ENCODE measurements at places on chromosomes 4 and X.

DNA sequence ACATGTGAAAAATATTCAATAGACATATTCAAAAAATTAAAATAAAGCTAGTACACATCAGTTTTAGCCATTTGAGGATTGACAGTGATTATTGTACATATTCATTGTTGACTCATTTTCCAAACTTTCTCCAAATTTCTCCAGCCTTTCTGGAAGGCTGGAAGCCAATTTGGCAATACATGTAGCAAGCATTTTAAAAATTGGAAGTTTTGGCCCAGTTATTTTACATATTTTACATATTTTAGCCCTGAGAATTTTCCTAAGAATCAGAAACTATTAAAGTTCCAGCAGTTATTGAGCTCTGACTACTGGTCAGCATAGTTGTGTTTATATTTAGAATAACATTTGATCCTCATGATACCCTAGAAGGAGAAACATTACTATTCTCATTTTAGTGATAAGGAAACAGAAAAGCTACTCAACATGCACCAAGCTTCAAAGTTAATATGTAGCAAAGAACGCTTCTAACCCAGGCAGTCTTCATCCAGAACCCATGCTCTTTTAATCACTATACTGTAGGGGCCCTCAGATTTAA is 3.2 kb downstream of the CABS1 start:
- DNase-seq: no peak

DNA sequence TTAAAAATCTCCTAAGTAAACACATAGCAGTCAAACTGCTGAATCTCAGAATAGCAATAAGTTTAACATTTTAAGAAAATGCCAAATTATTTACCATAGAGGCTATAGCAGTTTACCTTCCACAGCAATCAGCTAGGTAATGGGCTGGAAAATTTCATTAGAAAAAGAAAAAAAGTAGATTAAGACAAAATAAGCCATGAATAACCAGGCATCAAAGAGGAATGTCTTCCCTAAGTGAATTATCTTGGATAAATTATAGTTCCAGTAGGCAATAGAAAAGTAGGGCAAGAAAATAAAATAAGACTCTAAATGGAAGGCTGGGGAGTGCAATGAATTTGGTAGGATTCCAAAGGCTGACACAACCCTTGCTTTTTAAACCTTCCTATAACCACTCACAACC is 722.8 kb downstream of the TRAM1L1 start:
- DNase-seq: no peak

DNA sequence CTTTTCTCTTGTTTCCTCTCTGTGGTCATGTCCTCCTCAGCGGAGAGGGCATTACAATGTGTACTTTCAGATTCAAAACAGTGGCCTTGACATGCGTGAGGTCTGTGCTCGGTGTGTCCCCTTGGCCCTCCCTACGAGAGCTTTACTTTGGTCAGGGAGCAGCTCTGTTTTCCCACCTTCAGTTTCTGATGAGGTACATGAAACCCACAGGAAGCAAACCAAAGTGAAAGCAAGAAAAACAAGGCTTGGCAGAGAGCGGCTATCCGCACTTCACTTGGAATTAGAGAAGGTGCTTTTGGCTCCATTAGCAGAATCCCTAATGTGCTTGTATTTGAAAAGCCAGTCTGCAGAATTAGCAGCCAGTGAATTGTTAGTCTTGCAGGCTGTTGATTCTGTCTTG is 19.5 kb upstream of the BOD1L1 start:
- DNase-seq: no peak

GRCh38 chrX:1720836-1721235 is 106.0 kb downstream of the ASMT start:
- no peak for DNase-seq

DNA sequence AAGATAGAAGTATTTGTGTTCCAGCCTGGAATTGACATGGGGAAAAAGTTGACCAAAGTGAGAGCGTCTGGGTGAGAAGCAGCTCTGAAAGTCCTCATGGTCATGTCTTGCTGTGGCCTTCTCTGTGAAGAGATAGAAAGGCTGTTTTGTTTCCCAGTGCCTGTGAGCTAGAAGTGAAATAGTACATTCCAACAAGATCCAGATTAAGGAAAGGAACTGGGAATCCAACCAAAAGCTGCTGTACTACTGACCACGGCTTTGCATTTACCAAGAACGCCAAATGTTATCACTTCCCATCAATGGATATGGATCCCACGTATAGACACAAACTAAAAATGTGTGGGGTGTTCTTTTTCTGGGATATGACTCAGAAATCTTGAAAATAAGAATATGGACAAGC is 51.2 kb downstream of the TENM3 start:
- DNase-seq: no peak

DNA sequence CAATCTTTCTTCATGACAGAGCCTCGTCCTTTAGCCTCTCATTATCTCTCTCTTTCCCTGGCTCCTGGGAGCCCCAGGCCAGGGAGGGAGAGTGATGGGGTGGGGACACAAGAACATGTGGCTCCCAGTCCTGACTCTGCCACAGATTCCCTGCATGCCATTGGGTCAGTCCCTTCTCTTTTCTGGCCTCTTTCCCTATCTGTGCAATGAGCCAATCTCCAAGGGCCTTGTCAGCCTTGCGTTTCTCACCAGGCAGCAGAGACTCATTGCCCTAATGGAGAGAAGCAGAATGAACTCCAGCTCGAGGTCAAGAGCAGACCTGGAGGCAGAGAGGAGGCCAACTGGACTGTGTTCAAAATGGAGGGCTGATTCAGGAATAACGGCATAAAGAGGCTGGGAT is 38.4 kb upstream of the PJA1 start:
- no peak for DNase-seq

GRCh38 chr4:21555083-21555482 is 393.5 kb downstream of the KCNIP4 start:
- no peak for DNase-seq

- no peak for DNase-seq
Measured at GRCh38 chrX:25012793-25013631, 2.8 kb downstream of the ARX start.

DNA sequence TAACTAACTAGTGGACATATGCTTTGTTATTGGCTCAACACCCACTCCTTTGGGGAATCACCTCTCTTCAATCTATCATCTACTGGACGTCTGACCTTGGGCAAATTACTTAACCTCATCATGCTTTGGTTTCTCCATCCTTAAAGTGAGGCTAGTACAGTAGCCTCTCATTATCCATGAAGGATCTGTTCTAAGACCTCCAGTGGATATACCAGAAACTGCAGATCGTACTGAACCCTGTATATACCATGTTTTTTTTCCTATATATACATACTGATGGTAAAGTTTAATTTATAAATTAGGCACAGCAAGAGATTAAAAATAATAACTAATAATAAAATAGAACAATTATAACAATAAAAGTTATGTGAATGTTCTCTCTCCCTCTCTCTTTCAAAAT is 56.2 kb downstream of the HMGB3 start:
- DNase-seq: no peak

GRCh38 chr4:174365018-174365587 is 81.4 kb downstream of the CEP44 start:
- DNase-seq: peak; percentile 31

DNA sequence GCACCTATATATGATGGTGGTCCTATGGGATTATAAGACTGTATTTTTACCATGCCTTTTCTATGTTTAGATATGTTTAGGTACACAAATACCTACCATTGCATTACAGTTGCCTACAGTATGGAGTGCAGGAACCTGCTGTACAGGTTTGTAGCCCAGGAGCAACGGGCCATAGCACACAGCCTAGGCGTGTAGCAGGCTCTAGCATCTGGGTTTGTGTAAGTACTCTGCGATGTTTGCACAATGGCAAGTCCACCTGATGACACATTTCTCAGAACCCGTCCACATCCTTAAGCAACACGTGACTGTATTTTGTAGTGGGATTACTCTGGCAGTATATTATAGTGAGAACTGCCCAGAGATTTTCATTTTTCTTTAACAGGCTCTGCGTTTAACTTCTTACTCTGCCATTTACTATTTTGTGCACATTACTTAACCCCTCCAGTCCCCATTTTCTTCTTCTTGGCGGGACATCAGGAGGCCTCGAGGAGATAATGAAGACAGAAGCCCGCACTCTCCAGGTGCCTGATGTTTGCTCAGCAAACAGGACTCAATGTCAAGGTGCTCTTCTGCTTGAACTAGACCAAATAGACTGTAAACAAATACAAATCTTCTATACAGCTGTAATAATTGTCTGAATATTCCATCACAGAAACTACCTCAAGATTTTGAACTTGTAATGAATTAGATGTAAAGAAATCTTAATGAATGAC is 102.0 kb upstream of the PDLIM3 start:
- no peak for DNase-seq

GRCh38 chrX:8731559-8732395 is at the start of gene ANOS1:
ANOS1 (minus strand) TSS chrX:8732137; CDS start chrX:8732036, 101 bp downstream.
- peak; percentile 52 for DNase-seq

GRCh38 chr4:10662937-10663336 is 21.6 kb downstream of the CLNK start:
- no peak for DNase-seq

DNA sequence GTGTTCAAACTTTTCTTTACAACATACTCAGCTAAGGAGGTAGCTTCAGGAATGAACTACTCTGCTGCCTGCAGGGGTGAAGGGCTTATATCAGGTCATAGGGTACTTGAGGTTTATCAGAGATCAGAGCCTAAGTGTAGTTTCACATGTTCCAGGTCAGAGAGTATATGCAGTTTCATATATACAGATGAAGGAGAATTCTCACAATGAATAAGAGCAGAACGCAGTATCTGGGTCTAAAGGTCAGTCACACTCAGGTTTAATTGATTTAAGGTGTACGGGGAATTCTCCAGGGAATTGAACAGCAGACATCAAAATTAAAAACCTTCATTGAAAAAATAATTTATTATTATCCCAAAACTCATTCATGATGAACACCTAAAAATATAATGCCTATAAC is 700.6 kb downstream of the TECRL start:
- no peak for DNase-seq

DNA sequence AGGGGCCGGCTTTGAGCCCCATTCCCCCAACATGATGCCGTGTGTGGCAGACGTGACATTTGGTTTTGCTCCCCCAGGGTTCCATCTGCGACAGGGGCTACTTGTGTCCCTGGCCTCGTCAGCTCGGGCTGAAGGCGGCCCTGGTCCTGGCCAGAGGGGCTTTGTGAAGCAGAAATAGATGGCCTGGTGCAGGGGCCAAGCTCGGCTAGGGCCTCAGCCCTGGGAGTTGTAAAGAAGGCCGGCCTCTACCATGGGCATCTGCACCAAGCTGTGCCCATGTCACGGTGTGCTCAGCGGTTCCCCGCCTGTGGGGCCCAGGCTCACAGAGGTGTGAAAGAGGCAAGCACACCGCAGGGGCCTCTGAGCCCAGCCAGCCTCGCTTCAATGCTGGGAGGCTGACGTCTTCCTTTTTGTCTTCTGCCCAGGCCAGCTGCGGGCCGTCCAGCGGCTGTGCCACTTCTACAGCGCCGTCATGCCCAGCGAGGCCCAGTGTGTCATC is 32.5 kb downstream of the SH3TC1 start:
- DNase-seq: no peak

DNA sequence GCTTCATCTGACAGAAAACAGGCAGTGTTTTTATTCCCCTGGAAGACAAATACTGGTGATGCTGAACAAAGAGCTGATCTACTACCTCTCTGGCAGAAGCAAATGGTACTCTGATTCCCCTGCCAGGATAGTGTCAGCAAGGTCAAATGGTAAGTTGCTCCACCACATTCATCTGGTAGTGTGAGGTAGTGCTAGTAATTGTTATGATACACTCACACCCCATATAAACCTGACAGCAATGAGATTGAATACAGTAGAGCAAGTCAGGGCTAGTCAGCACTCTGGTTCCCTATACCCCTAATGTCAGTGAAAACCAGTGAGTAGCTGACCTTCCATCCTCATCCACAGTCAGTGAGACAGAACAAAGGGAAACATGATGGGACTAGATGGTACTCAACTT is 3.4 kb upstream of the SPIN4 start:
- no peak for DNase-seq

- DNase-seq: no peak
Measured at GRCh38 chr4:85942107-85942506, 417.7 kb downstream of the MAPK10 start.

DNA sequence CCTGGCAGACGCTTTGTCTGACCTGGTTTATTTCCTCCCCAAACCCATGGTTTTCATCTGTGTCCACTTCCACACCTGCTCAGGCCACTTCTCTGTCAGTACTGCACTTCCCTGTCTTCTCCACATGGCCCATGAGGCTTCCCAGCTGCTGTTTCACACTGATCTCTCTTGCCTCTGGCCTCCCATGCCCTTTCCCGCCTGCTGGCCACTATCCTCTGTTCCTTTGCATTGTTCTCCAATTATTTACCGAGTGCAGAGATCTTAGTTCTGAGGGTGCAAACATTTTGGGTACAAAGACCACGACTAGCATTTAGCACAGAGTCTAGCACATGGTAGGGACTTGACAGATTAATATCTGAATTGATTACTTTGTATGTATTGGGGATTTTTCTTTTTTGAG is 174.8 kb upstream of the NPY2R start:
- no peak for DNase-seq

GRCh38 chr4:15912961-15913630 is 25.4 kb downstream of the FGFBP1 start:
- no peak for DNase-seq

GRCh38 chr4:15682242-15683142 is 865 bp downstream of the FAM200B start:
- DNase-seq: peak; percentile 58

DNA sequence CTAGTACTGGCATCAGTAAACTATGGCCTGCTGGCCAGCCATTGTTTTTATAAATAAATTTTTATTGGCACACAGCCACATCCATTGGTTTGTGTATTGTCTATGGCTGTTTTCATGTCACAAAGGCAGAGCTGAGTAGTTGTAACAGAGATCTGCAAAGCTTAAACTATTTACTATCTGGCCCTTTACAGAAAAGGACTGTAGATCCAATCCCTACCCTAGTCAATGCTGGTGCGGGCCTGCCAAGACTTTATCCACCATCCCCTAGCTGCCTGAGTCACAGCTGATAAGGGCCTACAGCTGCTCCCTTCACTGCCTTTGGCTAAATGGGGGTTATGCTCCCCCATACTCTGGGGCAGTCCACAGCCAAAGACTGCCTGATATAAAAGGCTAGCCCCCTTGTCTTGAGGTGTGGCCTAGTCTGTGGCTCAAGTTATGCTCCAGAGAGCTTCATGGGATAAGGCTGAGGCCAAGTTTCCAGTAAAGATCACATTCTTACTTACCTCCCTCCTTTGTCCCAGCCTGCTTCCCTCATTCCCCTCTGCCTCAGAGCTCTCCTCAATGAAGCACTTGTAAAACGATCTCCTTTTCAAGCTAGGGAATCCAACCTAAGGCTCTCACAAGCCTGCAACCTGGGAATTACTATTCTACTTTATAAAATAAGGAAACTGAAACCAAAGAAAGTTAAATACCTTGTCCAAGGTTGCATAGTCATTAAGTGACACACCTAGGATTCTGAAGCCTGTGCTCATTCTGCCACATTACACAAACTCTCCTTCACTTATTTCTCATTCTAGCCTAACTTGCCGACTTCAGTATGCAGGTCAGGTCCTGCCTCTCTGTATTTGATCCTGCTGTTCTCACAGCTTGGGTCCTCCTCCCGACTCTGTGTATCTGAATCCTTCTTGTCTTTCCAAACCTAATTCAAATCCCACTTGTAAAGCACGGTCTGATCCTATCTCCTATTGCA is 20.7 kb downstream of the ACE2 start:
- DNase-seq: no peak

All from midbrain (tissue), 1 donor.